ENCODE measurements at places on chromosomes 3 and 15. TPM values are rescaled to one million over a fixed set of nuclear protein-coding genes. Genes with fewer than 3 reads are reported as not detected.

Gene LMAN1L
- not detected for total RNA-seq

Gene NLGN1
- 27.7 TPM for total RNA-seq

Gene GOLGA8G
- not detected for total RNA-seq

Gene TJP1
- 98.1 TPM for total RNA-seq

Gene GOLGA6A
- total RNA-seq: 0.59 TPM

Gene CLDN18
- not detected for total RNA-seq

Gene MYL3
- not detected for total RNA-seq

Gene ZNF774
- total RNA-seq: 1.9 TPM

Gene UBAP1L
- total RNA-seq: 0.39 TPM

Gene DLL4
- total RNA-seq: 0.12 TPM

Gene UBR1
- 33.2 TPM for total RNA-seq

Gene SYNPR
- 0.59 TPM for total RNA-seq

Gene ARPIN
- 5.9 TPM for total RNA-seq

Gene USF3
- total RNA-seq: 15.3 TPM

Gene SOX14
- not detected for total RNA-seq

Gene PPM1M
- total RNA-seq: 1.1 TPM

Gene CSPG4
- total RNA-seq: 0.37 TPM

Gene GOLGA8N
- 0.26 TPM for total RNA-seq

Gene SCAANT1
- total RNA-seq: not detected

Gene CHST13
- 0.34 TPM for total RNA-seq

Gene OR5H1
- total RNA-seq: not detected

Gene CHL1
- total RNA-seq: 0.49 TPM

Gene SPATA16
- total RNA-seq: not detected

Gene MYZAP
- not detected for total RNA-seq

Gene LRRC49
- total RNA-seq: 62.4 TPM

Gene SIDT1
- not detected for total RNA-seq

Gene ANAPC13
- total RNA-seq: 60.3 TPM

Data from neural progenitor cell (in vitro differentiated cells).